ENCODE measurements at places on chromosomes 5 and 9.

DNA sequence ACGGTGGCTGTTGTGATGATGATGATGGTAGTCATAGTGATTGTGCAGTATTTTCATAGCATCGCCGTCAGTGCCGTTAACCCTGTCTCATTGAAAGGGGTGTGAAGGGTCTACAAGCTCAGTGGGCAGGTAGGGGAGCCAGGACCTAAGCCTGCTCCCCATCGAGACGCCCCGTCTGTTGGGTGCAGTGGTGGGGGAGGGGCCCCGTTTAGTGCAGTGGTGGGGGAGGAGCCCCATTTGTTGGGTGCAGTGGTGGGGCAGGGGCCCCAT is 68.6 kb downstream of the COL5A1 start:
- DNase-seq: no peak

DNA sequence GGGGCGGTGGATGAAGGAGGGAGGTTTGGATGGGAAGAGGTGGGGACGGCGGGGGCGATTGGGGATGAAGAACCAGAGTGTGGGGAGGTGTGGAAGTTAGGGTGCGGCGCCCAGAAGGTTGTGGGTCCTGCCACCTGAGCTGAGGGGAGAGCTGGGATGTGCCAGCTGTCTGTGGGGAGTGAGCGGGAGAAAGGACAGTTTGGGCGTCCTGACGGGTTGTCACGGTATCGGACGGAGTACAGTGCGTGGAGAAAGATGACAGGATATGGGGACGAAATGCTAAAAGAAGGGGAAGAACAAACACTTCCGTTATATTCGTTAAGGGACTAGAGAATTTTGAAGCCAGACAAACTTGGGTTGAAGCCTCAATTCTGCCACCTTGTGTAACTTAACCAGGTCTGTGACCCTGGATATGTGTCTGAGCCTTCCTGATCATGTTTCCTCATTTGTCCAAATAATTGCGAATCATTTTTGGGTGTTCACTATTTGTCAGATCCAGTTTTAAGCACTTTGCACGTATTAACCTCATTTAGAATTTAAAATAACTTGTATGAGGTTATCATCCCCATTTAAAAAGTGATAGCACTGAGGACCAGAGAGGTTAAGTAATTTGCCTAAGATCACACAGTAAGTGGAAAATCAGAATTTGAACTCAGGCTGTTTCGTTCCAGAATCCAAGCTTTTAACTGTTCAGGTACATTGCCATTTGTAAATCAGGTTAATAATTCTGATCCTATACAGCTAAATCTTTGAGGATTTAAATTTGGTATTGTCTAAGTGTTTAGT is 689 bp downstream of the CNTRL start:
- DNase-seq: no peak

DNA sequence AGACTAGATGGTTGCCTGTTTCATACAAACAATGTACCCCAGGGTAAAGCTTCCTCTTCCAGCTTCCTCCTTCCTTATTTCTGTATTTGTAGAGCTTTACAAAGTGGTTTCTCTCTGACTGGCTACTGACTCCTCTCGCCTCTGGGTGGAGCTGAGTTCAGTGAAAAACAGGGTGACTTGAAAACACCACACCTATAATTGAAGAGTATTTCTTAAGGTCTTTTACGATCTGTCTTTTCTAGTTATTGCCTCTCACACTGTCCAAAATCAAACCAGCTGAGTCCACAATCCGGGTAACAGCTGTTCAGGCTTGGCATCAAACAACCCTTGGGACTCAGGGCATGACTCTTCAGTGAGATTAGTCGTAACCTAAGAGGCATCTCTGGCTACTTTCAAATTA is 200.4 kb downstream of the ARRDC3 start:
- no peak for DNase-seq

- DNase-seq: no peak
Measured at GRCh38 chr5:79069488-79070349, at the start of the genes BHMT2 and DMGDH. BHMT2 (plus strand) TSS chr5:79069767; CDS start chr5:79069783, 16 bp downstream. DMGDH (minus strand) TSS chr5:79069674; CDS start chr5:79069620, 54 bp downstream.

GRCh38 chr5:96752341-96753016 is 55.3 kb downstream of the ERAP1 start:
- DNase-seq: no peak

DNA sequence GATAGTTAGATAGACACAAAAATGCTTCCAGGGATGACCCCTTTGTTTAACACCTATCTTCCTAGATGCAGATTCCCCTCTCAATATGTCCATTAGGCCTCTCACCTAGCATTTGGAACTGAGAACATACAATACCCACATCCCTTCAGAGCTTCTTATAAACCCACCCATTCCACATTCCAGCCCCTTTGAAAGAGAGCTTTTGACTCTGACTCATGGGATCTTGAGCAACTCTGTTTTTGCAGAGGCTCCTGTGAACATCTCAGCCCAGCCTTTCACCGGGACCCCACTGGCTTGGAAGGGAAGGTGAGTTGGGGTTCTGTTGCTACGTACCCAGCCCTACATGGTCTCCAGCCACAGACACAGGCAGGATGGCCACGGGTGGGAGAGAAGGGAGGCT is 195.5 kb downstream of the FRMD3 start:
- DNase-seq: no peak

- DNase-seq: no peak
Measured at GRCh38 chr5:176429972-176430371, 13.6 kb upstream of the CLTB start.

GRCh38 chr5:151895660-151896030 is 29.0 kb downstream of the GLRA1 start:
- DNase-seq: no peak

DNA sequence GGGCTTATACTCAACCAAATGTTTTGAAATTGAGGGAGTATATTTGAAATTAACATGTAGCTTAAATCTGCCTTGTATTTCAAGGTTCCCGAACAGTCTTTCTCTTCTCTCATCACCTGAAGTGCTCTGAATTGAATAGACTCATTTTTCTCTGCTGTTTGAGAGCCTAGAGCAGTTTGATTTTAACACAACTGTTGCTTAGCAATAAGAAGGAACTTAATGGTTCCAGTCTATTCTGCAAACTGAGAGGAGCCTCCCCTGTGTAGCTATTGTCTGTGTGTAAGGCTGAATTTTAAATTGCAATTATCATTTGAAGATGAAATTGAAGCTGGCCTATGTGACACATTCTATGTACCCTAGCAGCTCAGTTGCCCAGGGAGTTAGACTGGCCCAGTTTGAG is 87.1 kb upstream of the CKMT2 start:
- no peak for DNase-seq

DNA sequence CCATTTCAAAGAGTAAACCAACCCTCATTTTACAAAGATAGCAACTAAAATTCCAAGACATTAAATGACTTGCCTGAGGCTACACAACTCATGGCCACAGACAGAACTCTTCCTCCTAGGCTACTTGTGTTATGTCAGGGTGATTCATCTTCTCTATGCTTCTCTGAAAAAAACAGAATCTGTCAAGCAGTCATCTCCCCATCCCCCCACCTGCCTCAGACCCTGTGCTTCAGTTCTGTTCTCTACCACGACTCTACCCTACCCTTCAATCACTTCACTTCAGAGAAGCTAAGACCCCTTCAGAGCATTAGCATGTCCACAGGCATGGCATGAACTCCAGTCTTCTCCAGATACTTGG is 277.7 kb upstream of the PTGER4 start:
- peak; percentile 38 for DNase-seq

GRCh38 chr5:78547731-78548615 is 100.6 kb downstream of the LHFPL2 start:
- DNase-seq: peak; percentile 87

GRCh38 chr9:89543621-89544278 is 45.8 kb upstream of the SEMA4D start:
- DNase-seq: no peak

GRCh38 chr5:150448334-150448733 is 1.2 kb downstream of the RPS14 start:
- no peak for DNase-seq

DNA sequence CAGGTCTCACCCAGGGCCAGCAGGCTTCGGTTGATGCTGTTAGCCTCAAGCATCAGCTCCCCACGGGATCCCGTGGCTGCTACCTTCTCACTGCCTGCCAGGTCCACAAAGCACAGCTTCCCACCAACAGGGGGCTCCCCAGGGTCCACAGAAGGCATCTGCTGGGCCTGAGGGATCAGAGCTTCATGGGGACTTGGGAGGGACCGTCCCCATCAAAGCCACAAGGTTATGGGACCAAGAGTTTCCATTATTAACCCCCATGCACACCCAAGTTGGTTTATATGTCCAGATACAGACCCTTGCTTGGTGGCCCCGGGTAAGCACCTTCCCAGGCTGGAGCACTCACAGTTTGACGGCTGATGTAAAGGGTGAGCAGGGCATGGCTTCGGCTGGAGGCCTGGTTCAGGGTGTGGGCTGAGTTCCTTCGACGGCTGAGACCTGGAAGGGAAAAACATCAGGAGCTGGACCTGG is 3.0 kb downstream of the KIF12 start:
- no peak for DNase-seq

DNA sequence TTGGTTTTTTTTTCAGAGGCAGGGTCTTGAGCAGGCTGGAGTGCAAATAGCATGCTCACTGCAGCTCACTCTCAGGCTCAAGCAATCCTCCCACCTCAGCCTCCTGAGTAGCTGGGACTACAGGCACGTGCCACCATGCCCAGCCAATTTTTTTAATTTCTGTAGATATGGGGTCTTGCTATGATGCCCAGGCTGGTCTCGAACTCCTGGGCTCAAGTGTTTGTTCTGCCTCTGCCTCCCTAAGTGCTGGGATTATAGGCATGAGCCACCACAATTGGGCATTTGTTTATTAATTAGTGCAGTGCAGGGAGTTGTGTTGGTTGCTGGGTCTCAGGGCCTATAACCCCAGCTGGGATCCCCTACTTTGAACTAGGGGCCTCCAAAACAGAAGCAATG is 47.0 kb downstream of the CXXC5 start:
- no peak for DNase-seq

- no peak for DNase-seq
Measured at GRCh38 chr5:93209476-93209875, 371.5 kb downstream of the NR2F1-AS1 start.

DNA sequence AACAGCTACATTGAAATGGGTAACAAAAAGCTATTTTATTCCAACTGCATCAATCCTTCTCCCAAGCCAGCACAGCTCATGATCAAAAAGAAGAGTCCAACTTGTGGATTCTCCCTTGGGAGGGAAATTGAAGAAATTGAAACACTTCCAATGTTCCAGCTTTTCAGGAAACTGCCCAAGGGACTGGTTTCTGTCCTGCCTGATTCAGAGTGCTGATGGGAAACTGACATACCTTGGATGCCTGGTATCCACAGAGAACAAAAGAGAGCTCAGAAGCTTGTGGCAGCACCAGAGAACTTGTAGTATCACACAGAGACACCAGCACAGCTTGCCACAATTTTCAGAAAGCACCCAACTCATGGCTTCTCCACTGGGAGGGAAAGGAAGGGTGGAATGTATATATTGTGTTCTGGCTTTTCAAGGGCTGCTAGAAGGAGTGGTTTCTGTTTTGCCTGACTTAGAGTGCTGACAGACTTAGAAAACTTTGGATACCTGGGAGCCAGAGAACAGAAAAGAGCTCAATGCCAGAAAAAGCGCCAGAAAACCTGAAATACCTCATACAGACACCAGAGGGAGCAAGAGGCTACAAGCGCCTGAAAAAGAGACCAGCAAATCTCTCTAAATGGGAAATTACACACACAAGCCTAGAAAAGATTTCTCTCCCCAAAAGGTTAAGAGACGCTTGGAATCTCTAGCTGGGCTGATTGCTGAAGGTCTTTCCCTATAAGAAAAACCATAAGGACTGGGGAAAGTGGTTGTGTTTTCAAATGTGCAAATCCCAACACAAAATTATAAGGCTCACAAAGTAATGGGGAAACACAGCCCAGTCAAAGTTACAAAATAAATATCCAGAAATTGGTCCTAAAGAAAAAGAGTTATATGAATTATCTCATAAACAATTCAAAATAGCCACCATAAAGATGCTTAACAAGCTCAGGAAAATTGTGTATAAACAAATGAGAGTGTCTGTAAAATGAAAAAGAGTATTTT is 178.8 kb downstream of the SPOCK1 start:
- peak; percentile 20 for DNase-seq

- DNase-seq: no peak
Measured at GRCh38 chr9:114033397-114034103, 44.5 kb downstream of the AMBP start.

DNA sequence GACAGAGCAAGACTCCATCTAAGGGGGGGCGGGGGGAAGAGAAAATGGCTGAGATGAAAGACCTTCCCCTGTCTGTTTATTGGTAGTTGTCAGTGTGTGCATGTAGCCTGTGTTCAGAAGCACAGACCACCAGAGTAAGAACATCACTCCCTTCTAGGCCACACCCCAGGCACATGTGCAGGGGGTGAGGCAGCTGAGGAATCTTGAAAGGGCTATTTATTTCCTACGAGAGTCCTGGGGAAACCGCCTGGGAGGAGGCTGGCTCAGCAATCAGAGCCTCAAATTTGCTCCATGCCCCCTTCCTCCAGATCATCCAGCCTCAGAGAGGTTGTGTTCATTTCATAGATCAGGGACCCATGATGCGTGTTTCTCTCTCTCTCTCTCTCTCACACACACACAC is 7.1 kb downstream of the MYORG start:
- no peak for DNase-seq

DNA sequence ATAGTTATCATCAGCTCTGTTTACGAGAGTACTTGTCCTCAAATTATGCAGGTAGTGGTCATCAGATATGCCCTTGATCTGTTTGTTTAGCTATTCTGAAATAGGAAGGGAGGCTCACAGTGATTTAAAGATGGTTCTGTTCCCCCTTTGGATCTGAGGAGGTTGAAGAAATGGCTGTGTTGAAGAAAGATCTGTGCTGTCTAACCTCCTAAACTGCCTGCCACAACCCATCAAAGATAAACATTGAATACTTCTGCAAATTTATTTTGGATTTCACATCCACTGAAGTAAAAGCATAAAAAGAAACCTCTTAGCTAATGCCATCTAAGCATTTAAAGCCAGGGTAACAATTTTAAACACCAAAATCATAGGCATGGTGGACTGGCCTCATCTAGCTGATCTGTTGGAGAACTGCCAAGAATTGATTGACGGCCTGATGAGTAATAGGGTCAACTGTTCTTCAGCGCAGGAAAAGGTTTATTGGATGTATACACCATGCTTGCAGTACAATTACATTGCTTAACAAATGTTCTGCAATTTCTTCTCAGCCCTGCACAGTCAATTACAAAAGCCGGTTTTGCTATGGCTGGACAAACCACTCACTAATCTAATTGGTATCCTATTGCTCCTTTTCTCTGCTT is 97.6 kb downstream of the SEMA6A start:
- DNase-seq: no peak

DNA sequence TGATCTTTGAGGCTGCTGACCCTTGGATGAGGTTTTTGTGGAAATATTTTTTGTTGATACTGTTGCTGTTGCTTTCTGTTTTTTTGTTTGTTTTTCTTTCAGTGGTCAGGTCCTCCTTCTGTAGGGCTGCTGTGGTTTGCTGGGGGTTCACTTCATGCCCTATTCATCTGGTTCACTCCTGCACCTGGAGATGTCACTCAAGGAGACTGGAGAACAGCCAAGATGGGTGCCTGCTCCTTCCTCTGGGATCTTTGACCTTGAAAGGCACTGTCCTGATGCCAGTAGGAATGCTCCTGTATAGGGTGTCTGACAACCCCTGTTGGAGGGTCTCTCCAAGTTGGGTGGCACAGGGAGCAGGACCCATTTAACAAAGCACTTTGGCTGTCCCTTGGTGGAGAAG is 67.0 kb upstream of the ACTBL2 start:
- DNase-seq: no peak

- no peak for DNase-seq
Measured at GRCh38 chr9:103407260-103407659, 412.1 kb downstream of the CYLC2 start.

GRCh38 chr9:112132356-112132755 is 42.7 kb downstream of the SUSD1 start:
- DNase-seq: no peak

Data from T1000 (cell line).